ENCODE measurements at places on chromosomes 4 and X.

- DNase-seq, result no peak
These were observed 215.3 kb upstream of the ANXA3 start for GRCh38 chr4:78336093-78336943.

DNA sequence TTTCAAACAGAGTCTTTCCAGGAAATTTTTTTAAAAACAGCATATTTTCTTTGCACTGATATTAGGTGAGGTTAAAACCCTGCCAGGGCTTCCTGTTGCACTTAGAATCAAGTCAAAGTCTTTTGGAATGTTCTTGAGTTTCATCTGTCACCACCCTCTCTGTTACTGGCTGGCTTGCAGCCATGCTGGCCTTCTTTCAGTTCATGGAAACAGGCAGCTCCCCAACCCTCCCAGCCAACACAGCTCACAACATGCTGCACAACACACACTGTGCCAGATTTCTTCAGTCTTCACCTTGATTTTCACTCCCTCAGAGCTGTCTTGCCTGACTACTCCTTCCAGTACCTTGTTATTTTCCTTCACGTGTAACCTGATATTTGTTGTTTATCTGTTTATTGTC, 129.5 kb downstream of the KCNIP4 start:
- DNase-seq, result no peak

DNA sequence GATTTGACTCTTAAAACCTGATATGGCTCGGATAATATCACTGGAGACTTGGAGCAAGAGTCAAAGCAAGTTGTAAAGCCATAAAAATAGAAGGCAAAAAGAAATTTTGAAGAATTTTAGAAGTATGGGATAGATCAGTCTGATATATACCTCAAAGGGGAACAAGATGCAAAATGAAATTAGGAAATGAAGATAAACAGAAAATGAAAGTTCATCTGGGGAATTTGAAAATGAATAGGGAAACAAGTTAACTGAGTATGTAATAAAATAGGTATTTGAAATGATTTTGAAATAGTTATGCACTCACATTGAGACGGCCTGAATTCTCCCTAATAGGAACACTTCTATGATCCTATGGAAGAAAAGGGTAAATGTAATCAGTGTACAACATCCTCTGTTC, 5.7 kb downstream of the CYP2U1 start:
- DNase-seq, result no peak

- no peak for DNase-seq
These were observed 34.2 kb downstream of the CCDC149 start for GRCh38 chr4:24878636-24879016.

DNA sequence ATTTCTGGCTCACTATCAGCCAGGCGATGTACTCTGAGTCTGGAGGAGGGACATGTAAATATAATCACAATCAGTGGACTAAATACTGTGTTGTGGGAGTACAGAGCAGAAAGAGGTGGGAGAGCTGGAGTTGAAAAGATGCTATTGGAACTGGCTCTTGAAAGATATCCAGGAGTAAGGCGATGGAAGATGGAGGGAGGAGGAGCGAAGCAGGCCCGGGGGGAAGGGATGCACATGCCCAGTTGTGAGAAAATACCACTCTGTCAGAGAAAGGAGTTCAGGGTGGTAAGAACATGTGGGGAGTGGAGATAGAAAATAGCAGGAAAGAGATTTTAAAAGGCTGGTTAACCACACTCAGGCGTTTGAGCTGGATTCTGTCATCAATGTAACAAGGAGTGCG, 216.9 kb upstream of the ETNPPL start:
- no peak for DNase-seq

DNA sequence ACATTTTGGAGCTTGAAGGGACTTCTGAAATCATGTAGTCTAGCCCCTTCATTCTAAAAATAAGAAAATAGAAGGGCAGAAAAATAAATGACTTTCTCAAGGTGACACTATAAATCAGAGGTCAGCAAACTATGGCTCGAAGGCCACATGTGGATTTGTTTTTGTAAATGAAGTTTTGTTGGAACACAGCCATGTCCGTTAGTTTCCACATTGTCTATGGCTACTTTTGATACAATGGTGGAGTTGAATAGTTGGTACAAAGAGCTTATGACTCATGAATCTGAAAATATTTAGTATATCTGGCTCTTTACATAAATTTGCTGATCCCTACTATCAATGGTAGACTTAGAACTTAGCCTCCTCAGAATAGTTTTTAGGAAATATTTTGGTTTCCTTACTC, 302.4 kb upstream of the PRPS2 start:
- no peak for DNase-seq

DNA sequence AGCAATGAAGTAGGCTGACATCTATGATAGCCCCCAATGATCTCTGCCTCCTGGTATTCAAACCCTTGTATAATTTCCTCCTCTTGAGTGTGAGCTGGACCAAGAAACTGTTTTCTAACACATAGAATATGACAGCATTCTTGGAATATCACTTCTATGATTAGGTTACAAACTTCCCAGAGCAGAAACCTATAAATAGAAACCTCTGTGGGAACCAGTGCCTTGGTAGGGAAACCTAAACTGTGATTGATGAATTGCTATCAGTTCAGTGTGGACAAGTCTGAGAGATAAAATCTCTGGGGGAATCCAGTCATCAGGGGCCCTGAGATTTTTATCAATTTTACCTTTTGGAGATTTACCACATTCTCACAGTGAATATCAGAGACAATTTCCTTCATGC, 756.5 kb upstream of the AGA start:
- no peak for DNase-seq

- DNase-seq, result no peak
These were observed 31.1 kb downstream of the NSD2 start for GRCh38 chr4:1902243-1902642.

GRCh38 chrX:40090050-40090804, 7.5 kb downstream of the BCOR start:
- DNase-seq, result no peak

DNA sequence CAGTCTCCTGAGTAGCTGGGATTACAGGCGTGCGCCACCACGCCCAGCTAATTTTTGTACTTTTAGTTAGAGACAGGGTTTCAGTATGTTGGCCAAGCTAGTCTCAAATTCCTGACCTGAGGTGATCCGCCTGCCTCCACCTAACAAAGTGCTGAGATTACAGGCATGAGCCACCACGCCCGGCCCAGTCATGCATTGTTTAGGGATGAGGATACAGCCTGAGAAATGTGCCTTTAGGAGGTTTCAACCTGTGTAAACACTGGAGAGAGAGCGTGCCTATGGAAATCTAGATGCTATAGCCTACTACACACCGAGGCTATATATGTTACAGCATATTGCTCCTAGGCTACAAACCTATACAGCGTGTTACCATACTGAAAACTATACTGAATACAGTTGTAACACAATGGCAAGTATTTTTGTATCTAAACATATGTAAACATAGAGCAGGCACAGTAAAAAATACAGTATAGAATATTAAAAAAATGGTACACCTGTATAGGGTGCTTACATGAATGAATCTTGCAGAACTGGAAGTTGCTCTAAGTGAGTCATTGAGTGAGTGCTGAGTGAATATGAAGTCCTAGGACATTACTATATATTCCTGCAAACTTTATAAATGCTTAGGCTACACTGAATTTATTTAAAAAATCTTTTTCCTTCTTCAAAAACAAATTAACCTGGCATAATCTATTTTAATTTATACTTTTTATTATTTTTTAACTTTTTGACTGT, 588.2 kb upstream of the ADGRL3 start:
- no peak for DNase-seq

GRCh38 chr4:159071178-159071968, 31.5 kb upstream of the RAPGEF2 start:
- DNase-seq, result no peak

- DNase-seq, result no peak
These were observed 30.4 kb upstream of the IRAK1 start for GRCh38 chrX:154050113-154050495.

DNA sequence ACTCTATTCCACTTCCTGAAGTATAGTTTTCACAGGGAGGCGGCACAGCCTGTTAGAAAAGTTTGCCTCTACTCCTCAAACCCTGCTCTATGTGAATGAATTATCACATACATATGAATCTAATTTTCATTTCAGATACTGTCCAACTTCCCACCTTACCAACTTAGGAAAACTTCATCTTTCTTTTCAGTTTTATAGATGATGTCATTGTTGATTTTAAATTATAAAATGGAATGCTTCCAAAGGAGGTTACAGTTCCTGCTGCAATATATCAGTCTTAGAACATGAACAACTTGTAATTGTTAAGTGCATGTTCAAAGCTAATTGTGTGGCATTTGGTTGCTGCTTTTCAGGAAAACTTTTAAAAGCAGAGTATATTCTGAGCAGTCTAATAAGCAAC, 92.4 kb downstream of the NEUROG2 start:
- DNase-seq, result no peak

- no peak for DNase-seq
These were observed 605.1 kb downstream of the BCOR start for GRCh38 chrX:39492497-39493162.

GRCh38 chrX:133056341-133056740, 40.6 kb downstream of the USP26 start:
- DNase-seq, result no peak

DNA sequence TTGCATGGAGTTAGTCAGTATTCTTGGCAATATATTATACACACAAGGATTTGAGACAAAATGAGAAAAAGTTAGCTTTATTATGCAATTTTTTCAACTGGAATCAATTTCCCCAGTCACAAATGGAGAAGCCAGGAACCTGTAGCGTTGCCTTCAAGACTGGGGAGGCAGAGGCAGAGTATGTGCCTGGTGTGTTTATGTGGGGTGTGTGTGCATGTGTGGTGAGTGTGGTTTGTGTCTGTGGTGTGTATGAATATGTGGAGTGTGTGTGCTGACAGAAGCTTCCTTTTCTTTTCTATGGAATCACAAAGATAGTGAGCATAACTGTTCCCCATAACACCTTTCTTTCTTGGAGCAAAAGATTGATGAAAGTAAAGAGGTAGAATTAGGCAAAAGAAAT, 37.0 kb downstream of the TNIP3 start:
- DNase-seq, result no peak

- no peak for DNase-seq
These were observed 232.9 kb upstream of the ANKRD50 start for GRCh38 chr4:124945422-124945821.

DNA sequence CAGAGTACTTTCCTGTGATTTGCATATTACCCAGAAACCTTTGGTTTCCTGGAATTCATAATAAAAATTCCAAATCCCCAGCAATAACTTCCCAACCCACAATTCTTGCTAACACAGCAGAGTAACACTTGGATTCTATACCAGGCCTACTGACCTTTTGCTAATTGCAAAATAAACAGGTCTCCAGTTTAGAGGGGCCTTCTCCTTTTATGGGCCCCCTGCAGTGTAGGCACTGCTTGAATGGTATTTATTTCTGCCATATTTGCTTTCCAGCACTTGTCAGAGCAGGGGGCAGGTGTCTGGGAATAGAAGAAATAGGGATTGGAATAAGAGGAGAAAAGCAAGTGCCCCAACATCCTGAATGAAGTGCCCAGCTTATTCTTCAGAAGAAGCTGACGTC, 25.3 kb upstream of the GPC3 start:
- DNase-seq, result no peak
